ENCODE measurements at places on chromosomes 11 and 22.

GRCh38 chr11:112744041-112744440 is 217.2 kb upstream of the NCAM1 start:
- no peak for DNase-seq

DNA sequence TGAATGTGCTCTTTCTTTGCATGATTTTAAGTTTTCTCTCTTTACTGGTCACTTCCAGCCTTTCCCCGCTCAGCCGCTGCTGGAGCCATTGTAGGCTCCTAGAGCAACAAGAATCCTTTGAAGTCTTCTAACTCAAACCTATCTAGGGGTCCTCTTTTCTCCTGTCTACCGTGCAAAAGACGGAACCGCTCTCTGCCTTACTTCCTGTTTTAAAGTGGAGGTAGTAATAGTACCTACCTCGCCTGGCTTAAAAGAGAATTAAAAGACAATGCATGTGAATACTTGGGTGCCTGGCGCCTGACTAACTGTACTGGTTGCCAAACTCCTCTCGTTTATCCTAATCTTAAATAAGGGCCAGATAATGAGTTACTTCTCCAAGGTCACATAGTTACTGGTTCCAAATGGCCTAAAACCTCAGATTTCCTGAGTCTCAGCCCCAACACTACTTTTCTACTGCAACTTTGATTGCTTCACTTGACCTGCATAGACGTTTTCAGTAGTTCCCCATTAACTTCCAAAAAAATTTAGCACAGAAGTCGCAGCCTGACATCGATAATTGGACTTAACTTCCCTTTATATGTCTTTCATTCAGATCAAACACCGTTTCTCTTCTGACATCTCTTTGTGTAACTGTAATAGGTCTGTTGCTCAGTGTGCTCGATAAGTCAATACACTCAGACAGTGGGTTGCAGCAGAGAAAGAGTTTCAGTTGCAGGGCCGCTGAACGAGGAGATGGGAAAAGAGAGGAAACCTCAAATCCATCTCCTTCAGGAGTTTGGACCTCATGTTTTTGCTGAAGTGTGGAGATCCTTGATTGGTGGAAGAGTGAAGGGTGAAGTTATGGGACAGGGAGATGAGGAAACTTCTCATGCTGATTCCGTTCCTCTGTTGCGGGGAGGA is 891 bp downstream of the SAMM50 start:
- no peak for DNase-seq

- DNase-seq = no peak
Observed at GRCh38 chr22:17951315-17951714, 73.0 kb downstream of the MICAL3 start.

- peak; percentile 43 for DNase-seq
Observed at GRCh38 chr11:2589538-2589934, 110.3 kb downstream of the KCNQ1OT1 start.

GRCh38 chr11:7004482-7004881 is 15.7 kb downstream of the ZNF214 start:
- no peak for DNase-seq

GRCh38 chr11:78789375-78789774 is 214.7 kb upstream of the NARS2 start:
- no peak for DNase-seq

GRCh38 chr22:22037229-22037628 is 54.6 kb upstream of the TOP3B start:
- no peak for DNase-seq

DNA sequence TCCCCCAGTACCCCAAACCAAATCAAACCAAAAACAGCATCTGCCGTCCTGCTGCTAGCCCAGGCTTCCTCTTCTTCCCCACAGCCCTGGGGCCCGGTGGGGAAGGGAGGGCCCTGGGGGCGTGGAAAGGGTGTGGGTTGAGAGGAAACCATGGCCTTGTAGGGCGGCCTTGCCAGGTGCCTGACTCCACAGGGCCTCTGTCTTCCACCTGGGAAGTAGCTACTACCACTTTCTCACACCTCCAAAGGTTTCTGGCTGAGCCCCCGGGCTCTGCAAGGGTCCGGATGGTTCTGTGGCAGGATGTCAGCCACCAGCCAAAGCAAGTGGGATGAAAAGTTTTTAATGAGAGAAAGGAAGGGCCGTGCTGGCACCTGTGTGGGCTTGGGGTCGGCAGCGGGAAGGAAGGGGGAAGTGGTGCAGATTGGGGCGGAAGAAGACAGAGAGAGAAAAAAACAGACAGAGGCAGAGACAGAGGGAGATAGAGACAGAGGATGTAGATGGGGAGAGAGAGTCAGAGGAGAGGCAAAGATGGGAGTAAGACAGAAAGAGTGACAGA is 10.5 kb downstream of the TPST2 start:
- no peak for DNase-seq
